ENCODE measurements at places on chromosomes 5 and 9. TPM values are rescaled to one million over a fixed set of nuclear protein-coding genes. Genes with fewer than 3 reads are reported as not detected.

The NR4A3 gene
- total RNA-seq = 2.9 TPM

The RAB3C gene
- total RNA-seq = not detected

The PNPLA7 gene
- total RNA-seq = 0.59 TPM

The TGFBI gene
- total RNA-seq = 1,563 TPM

The MYOT gene
- total RNA-seq = not detected

The GPR151 gene
- total RNA-seq = not detected

The RECK gene
- total RNA-seq = 6.2 TPM

The HTR4 gene
- not detected for total RNA-seq

The SELENOP gene
- total RNA-seq = not detected

The ELAVL2 gene
- total RNA-seq = not detected

The PLEKHG4B gene
- total RNA-seq = 1.7 TPM

The TRPM6 gene
- 1.9 TPM for total RNA-seq

The MUSK gene
- not detected for total RNA-seq

The DIAPH1 gene
- 99.2 TPM for total RNA-seq

The GHR gene
- total RNA-seq = 0.06 TPM

The GRAMD2B gene
- 1.1 TPM for total RNA-seq

The WHRN gene
- total RNA-seq = 5.0 TPM

The LCN1 gene
- total RNA-seq = not detected

The FSTL4 gene
- 3.8 TPM for total RNA-seq

The ZNF658 gene
- total RNA-seq = 2.0 TPM

The CCL21 gene
- not detected for total RNA-seq

The MCC gene
- 0.14 TPM for total RNA-seq

The PAEP gene
- 0.45 TPM for total RNA-seq

The FIBCD1 gene
- total RNA-seq = 19.2 TPM

The EGR1 gene
- total RNA-seq = 12.8 TPM

The ANKRA2 gene
- 8.9 TPM for total RNA-seq

The LCP2 gene
- not detected for total RNA-seq

The PPP2R2B gene
- total RNA-seq = 0.12 TPM

The SLC6A18 gene
- total RNA-seq = not detected

The WASHC1 gene
- 11.2 TPM for total RNA-seq

The KCNMB1 gene
- not detected for total RNA-seq

The SCGB3A2 gene
- not detected for total RNA-seq

The LHX2 gene
- total RNA-seq = 4.7 TPM

The RXRA gene
- 35.6 TPM for total RNA-seq

The PPP3R2 gene
- total RNA-seq = not detected

The PCDHGA2 gene
- total RNA-seq = 0.58 TPM

The LRRC19 gene
- total RNA-seq = not detected

The FBXW2 gene
- total RNA-seq = 34.1 TPM

The VLDLR gene
- total RNA-seq = 18.0 TPM

The PCDHB14 gene
- total RNA-seq = 0.17 TPM

The PHYHD1 gene
- total RNA-seq = 0.23 TPM

The PCDHA4 gene
- 1.5 TPM for total RNA-seq
